Right renal cortex interstitium (tissue), 3 donors: ENCODE measurements at places on chromosomes 4 and X.

- no peak for DNase-seq
These were observed 98.2 kb upstream of the PRKX start for GRCh38 chrX:3811331-3812311.

- no peak for DNase-seq
These were observed 483.7 kb upstream of the FTHL17 start for GRCh38 chrX:31555506-31555905.

- DNase-seq = no peak
These were observed 34.7 kb downstream of the LUZP4 start for GRCh38 chrX:115324194-115324593.

- DNase-seq = no peak
These were observed 214.0 kb downstream of the HS6ST2 start for GRCh38 chrX:132744470-132744869.

GRCh38 chrX:122622795-122623194 is 561.3 kb upstream of the GRIA3 start:
- DNase-seq = no peak

- DNase-seq = no peak
These were observed 45.4 kb downstream of the MAMLD1 start for GRCh38 chrX:150408561-150408960.

DNA sequence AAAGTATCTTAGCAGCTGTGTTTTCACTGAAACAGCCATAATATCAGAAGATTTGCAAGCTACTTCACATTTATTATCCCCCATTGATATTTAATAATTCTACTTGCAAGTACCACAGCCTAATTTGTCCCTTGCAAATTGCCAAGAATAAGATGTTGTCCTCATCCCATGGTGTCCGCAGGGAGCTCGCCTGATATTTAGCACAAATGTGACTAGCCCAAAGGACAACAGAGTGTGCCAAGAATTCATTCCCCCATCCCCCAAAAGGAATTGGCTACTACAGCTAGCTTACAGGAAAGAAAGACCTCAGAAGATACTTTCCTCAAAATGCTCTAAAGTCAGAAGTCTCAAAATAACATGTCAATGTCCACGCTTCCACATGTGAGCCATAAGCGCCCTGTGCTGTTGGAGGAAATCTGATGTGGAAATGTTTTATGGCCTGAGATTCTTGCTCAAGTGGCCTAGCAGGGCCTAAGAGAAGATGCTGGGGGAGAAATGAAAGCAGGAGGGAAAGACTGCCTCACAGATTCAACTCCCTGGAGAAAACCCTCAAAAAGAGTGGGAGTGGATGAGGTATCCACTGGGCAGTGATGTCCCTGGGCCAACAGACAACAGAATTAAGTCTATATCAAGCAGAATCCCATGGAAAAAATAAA is 111.4 kb downstream of the SH3KBP1 start:
- no peak for DNase-seq

- no peak for DNase-seq
These were observed 188.9 kb downstream of the COL25A1 start for GRCh38 chr4:109113521-109113920.

GRCh38 chr4:80255329-80256095 is 11.0 kb upstream of the FGF5 start:
- DNase-seq = no peak

DNA sequence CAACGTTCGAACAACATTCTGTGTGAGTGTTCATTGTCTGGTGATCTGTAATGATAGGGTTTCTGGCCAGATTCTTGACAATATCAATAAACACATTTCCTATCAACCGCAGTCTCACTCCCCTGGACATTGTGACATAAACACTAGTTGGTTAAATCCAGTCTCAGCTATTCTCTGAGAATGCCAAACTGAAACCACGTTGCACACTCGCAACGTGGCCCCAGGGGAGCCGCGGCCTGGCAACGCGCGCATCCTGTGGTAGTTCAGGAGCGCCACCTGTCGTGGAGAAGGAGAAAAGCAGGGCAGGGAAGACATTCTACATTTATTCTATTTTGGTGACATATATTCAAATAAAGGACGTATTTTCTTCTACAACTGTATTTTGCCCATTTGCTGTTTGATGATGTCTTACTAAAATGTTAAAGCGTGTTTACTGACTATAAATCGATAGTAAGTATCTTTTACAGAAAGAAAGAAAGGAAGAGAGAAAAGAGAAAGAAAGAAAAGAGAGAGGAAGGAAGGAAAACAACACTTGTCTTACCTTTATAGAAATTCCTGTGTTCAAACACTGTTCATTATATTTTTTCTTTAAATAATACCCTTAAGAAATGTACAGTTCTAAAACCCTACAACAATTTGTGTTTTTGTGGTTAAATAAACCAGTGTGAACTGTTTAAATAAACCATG is 738.3 kb upstream of the FRG1 start:
- no peak for DNase-seq

GRCh38 chrX:20571611-20572010 is 304.9 kb upstream of the RPS6KA3 start:
- no peak for DNase-seq

DNA sequence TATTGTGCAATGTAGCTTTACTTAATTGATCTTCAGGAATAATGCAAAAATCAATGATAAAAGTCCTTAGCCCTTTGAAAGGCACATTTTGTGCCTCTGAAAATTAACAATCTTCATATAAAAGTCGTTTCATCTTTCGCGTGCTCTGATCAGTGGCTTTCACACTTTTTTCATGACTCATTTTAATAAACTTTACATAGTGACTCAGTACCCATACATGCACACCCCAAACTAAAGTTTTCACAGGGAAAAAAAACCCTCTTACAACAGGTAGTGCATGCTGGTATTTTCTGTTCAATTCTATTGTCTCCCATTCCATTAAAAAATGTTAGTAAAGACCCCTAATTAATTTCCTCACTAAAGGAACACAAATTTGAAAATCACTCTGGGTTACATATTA is 21.5 kb downstream of the RWDD4 start:
- no peak for DNase-seq
